ENCODE measurements at places on chromosomes 6 and 20. TPM values are rescaled to one million over a fixed set of nuclear protein-coding genes. Genes with fewer than 3 reads are reported as not detected.

DNA sequence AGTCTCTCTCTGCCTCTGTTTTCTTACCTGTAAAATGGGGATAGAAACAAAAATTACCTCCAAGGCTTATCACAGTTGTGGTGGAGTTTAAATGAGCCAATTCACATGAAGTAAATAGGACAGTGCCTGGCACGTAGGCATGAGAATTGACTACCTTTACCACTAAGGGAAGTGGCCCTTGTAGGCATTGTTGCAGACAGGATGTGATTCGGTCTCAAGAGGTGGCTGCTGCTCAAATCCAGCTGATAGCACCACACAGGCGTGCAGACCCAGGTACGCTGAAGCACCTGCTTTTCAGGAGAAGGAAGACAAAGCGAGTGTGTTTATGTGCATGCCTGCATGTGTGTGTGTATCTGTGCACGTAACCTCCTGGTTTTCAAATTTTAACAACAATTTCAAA is 108.6 kb downstream of the EYA2 start:
- DNase-seq, result no peak

DNA sequence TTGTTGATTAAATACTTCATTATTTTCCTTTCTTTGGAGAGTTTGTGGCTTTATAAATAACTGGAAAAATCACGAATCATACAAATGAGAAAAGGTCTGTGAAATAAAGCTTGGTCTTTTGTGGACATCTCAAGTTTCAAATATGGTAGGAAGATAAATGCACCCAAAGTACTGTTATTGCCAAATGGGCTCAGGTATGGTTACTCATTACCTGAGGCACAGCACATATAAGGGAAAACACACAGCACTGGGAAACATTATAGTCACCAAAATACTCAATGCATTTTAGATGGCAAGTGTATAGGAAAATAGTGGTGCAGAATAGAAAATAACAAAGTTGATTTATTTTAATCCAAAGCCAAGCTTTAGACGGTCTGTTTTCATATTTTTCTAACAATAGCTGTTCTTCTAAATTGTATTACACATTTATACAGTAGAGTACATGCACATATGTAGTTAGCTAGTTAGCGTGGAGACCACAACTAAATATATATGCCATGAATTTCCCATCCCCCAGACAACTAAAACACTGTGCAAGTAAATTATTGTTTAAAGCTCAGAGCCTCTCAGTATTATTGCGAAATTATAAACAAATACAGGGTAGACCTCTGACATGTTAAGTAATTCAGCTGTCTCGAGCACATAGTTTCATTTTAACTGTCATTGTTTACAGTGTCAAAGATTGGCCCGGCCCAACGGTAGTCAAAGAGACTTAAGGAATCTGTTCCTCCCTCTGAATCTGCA is 336.0 kb downstream of the SYNE1 start:
- no peak for DNase-seq

DNA sequence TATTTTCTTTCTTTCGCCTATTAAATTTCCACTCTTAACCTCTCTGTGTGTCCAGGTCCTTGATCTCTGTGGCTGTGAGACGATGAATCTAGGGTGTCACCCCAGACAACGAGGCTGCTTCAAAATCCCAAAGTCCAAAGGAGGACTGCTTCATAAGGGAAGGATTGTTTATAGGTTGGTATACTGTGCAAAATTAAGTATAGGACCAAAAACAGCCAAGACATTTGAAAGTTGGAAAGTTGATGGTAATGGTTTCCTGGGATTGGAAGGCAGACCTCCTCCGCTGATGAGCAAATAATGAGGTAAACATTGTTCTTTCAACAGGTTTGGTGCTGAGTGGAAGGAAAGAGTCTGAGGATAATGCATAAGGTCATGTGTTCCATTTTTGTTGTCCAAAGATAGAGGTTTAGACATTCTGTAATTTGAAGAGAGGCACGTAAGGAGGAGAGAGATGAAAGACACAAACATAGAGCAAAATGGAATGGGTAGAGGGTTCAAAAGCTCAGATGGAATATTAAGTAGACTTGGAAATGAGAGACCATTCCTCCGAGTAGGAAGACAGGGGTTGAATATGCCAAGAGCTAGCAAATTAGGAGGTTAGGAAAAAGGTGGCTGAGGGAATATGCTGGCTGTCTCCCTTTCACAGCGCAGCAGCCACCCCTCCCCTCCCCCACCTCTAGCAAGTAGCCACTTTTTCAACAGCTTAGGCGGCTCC is 24.8 kb downstream of the ZNF311 start:
- DNase-seq, result no peak

DNA sequence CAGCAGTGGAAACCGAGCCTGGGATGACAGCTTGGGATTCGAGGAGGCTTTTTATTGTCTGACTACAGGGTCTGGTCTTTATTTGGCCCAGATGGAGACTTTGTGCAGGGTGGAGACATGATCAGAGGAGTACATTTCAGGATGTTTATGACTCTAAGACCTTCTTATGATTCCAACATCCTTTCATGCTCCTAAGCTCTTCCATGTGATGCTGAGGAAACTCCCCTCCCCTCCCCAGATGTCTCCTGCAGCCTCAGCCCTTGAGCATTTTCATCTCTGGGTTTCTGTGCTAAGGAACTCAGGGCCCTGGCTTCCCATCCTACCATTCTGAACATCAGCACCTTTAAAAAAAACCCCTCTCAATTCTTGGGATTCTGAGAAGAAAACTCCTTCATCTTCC is 186.6 kb downstream of the SOX4 start:
- DNase-seq, result no peak

GRCh38 chr6:21595285-21596144 is 2.0 kb downstream of the SOX4 start:
- peak; percentile 65 for DNase-seq

The TCP11 gene
- total RNA-seq, result not detected

The SPATS1 gene
- not detected for total RNA-seq

The CPXM1 gene
- not detected for total RNA-seq

- DNase-seq, result no peak
These were observed 2.1 kb upstream of the IP6K3 start for GRCh38 chr6:33748841-33749240.

- no peak for DNase-seq
These were observed 127.8 kb downstream of the SLC16A10 start for GRCh38 chr6:111215131-111215530.

DNA sequence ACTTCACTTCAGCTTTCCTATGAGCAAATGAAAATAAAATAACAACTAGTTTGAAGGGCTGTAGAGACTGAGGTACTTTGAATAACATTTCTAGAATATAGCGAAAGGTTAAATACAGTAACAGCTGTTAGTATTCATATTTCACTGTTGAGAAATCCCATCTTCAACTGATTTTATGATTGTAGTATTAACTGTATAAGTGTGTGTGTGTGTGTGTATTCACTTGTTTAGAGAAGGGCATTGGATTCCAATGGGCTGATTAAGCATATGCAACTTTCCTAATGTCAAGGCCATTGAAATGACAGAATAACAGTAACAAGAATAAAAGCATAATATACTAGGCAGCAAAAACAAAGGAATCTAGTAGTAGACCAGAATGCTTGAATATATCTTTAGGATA is 957.5 kb upstream of the EPHA7 start:
- no peak for DNase-seq

The C6orf15 gene
- not detected for total RNA-seq

The CST4 gene
- total RNA-seq, result not detected
